ENCODE measurements at places on chromosomes 4 and X.

GRCh38 chr4:53050361-53050774 is 188.3 kb downstream of the RASL11B start:
- DNase-seq, result no peak

- DNase-seq, result no peak
Observed at GRCh38 chrX:2533424-2533823, 32.6 kb upstream of the DHRSX start.

DNA sequence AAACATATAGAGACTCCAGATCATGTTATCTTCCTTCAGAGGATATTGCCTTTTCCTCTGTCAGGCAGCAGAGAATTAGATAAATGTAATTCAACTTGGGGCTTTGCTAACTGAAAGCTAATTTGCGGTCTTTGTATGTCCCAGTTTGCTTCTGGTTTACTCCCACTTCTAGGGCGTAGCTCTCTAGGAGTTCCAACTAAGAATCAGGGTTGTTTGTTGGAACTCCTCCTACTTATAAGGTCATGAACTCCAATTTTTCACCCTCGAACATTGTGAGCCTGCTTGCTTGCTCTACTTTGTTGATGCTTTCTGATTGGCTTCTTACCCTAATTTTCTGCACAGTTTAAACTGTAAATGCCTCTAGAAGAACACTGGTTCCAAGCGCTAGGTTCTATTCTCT is 66.1 kb downstream of the FMR1NB start:
- DNase-seq, result no peak

DNA sequence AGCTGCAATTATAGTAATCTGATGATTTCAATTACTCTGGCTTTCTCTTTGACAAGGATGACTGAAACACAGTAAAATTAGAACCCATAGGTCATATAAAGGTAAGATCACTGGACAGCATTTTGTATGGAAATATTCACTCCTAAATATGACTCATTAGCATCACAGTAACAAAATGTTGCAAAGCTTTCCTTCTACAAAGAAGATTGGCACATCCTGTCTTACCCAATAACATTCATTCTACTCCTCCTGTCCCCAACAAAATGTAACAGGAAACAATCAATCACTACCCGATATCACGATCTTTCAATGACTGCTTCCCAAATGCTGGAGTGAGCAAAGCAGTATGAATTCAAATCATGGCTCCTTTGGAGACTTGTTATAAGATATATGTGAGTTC is 95.3 kb downstream of the FANCB start:
- no peak for DNase-seq

- no peak for DNase-seq
Observed at GRCh38 chr4:82267506-82267905, 106.3 kb downstream of the HNRNPD start.

DNA sequence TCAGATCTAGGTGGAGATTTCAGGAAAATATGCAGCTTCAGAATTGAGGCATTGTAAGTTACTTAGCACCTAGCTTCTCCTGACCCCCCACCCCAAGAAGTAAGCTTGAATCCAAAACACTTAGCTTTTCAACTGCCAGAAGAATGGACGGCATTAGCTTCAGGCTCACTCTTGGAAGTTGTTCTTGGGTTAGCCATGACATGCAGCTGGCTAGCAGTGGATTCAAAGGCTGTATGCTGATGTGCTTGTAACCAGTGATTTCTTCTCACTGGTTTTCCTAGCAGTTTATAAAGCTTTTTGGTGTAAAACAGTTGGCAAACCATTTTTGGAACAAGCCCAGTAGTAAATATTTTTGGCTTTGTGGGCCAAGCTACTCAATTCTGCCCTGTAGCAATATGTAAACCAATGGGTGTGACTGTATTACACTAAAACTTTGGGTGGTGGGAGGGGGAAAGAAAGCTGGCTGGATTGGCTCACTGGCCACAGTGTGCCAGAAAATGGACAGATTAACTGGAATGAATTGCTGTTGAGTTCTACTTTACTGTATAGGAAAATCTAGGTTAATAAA is 85.6 kb downstream of the SHROOM2 start:
- DNase-seq, result no peak

DNA sequence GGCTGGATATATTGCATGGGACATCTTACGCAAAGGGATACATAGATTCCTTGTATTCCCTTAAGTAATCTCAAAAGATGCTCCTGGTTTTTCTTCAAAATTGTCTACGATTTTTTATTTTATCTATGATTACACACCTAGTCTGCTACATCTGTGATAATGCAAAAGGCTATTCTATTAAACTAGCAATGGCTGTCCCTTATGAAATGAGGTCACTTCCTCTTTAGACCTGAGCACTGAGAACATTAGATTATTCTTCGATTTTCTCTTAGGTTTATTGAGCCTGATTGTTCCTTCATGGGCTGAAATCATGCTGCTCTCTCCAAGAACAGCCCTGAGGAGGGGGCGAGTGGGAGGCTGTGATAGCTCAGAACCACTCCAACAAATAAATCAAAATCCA is 126.8 kb upstream of the ENPP6 start:
- no peak for DNase-seq

DNA sequence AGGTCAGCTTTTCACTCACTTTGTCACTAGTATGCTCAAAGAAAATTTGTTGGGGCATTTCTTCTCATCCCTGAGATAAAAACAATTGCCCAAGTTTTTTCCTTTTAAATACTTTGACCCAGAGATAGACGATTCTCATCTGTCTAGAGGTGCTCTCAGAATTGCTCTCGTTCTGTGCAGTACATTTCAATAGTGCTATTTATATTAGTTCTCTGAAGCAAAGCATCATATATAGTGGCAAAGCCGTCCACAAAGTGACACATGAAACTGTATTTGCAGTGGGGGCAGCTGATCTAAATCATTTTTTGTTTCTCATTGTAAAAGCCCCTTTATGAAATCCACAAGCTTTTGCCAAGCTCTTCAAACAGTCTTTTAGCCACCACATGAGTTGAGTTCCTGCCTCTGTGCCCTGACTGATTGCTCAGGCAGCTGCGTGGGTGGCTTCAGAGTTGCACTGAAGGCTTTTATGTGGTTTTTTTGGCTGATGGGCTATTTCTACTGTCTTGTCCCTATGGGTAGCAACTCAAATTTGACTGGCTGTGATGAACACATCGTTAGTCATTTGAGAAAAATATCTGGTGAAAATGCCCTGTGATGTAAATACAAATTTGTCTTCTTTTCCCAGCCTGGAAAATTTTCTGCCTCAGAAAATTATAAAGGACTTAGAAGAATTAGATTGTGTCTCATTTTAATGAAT is 119.1 kb upstream of the OTUD4 start:
- DNase-seq, result no peak

DNA sequence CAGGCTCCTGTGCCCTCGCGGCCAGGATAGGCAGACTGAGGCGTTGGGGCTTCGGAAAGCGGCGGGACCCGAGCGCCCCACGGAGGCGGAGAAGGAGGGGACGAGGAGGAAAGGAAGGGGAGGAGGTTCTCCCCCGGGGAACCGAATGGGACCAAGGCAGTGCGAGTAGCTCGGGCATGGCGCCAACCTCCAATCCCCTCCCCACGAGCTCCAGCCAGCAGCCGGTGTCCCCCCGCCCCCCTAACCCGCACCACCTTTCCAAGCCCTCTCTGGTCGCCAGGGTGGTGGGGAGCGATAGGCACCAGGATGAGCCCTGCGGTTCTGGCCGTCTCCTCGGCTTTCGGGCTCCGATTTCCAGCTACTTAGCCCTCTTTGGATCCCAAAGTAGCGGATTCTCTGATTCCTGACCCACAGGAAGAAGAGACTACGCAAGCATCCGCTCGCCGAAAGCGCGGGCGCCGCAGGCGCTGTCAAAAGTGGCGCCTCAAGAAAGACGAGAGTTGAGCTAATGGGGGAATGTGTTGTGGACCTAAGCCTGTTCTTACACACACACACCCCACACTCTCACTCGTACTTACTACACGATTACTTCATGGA is 15.2 kb upstream of the ZIC3 start:
- DNase-seq, result no peak

DNA sequence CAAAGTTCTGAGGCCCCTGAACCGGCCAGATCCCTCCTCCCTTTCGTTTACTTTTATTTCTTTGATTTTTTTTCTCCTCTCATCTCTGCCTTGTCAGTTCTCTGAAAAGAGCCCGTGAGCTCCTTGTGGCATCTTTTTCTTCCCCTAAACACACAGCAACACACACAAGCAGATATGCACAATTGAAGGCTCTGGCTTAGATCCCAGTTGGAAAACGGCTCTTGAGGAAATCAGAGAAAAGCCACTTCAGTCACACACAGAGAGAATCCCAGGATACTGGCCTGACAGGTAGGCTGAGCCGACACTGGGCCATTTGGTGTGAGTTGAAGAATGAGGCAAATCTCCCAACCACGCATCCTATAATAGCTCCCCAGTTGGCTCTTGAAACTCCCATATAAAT is 12.9 kb downstream of the DIPK2B start:
- no peak for DNase-seq

GRCh38 chr4:158958489-158959270 is 144.2 kb upstream of the RAPGEF2 start:
- DNase-seq, result no peak

GRCh38 chr4:3862640-3863420 is 96.6 kb downstream of the ADRA2C start:
- no peak for DNase-seq

DNA sequence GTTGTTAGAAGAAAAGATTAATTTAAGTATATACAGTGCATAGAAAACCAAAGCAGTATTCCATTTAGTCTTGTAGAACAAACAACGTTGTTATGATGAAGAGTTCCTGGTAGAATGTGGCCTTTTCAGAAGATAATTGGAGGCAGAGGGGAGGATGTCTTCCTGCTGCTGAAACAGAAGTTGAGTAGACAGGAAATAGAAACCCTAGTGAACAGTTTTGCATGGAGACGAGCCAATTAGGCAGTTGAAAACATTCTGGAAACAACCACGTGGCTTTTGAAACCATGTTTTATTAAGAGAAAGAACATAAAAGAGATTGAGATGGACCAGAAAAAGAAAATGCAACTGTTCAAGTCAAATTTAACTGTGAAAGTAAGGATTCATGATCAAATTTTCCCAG is 325.2 kb downstream of the CAMK2D start:
- DNase-seq, result no peak

- no peak for DNase-seq
Observed at GRCh38 chrX:10882484-10882883, 228.6 kb upstream of the HCCS start.

DNA sequence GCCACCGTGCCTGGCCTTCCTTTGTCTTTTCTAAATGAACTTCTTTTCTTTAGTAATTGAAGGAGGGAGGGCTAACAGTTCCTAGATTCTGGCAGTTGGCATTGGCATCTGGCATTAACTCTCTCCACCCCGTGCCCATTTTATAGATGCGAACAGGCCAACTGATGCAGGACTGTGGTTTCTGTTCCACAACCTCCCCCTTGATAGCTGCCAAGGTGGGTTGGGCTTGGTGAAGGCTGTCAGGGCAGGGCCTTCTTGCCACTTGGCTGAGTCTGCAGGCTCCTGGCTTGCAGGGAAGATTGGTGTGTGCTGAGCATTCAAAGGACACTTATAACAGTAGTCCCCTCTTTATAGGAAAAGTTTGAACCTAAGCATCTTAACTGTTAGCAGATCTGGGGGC is 4.3 kb downstream of the SOWAHD start:
- no peak for DNase-seq

- no peak for DNase-seq
Observed at GRCh38 chr4:52234561-52235440, 183.7 kb downstream of the SPATA18 start.

DNA sequence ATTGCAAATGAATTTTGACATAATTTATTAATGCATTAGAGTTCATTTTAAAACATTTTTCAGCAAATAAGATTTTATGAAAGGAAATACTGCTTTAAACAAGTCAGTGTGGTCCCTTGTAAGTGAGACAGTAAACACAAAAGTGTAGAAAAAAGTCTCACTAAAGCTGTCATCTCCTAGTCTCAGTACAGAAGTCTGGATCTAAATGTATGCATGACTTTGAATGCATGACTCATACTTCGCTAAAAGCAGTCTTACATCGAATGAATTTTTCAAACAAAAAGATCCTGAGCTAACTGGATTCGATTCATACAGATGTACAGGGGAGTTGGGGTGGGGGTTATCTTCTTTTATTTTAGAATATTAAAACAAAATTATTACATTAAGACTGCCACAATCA is 207.4 kb upstream of the VCX start:
- no peak for DNase-seq

DNA sequence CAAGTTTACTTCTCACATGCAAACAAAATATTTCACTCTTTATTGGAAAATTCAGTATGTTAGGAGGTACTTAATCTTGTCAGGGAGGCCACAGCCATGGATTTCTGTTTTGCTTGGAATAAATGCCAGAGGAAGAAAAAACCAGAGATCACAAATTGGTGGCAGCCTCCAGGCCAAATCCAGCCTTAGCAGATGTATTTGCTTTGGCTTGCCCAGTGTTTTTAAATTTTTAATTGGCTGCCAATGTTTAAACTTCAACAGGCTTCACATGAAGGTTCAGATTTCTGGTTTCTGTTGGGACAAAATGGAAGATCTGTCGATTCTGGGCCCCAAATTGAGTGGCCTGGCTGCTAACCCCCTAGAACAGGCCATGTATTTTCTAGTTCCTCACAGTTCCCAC is 19.2 kb downstream of the YY2 start:
- no peak for DNase-seq

- DNase-seq, result no peak
Observed at GRCh38 chr4:110994781-110995180, 371.9 kb upstream of the PITX2 start.

- DNase-seq, result no peak
Observed at GRCh38 chr4:140109737-140110136, 44.2 kb downstream of the MAML3 start.

GRCh38 chrX:78945186-78945912 is at the start of gene P2RY10:
TSS of gene P2RY10 (plus strand) at chrX:78945391. CDS start at chrX:78960521, 15,130 bp downstream.
- DNase-seq, result no peak

GRCh38 chr4:159104694-159105414 is 2.0 kb downstream of the RAPGEF2 start:
- DNase-seq, result no peak

DNA sequence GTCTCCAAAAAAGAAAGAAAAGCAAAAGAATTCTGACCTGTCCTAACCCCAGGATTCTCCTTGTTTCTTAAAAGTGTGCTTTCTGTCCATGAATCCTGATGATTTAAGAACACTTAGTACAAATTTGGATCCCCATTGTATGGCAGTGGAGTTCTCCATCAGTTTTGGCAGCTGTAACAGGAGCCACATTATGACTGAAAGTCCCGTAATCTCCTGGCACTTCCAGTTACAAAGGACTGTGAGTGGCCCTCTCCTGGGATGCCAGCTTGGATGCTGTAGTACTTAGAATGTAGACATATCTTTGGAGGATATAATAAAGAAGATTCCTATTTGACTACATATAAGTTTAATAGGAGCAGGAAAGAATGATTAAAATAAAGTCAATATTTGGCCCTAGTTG is 20.6 kb downstream of the AP1AR start:
- DNase-seq, result no peak
